ENCODE measurements at places on chromosomes 7 and 10. TPM values are rescaled to one million over a fixed set of nuclear protein-coding genes. Genes with fewer than 3 reads are reported as not detected.

GRCh38 chr10:10772411-10772810 lies 245.3 kb upstream of the CELF2 start:
- DNase-seq: no peak
- H3K4me3 ChIP-seq: no peak overlapping the region
- peaks cover 7% of the 10 kb centered on the region for H3K4me1 ChIP-seq
- no peaks in the 10 kb centered on the region for H3K36me3 ChIP-seq
- H3K27me3 ChIP-seq: no peaks in the 10 kb centered on the region
- H3K27ac ChIP-seq: no peak overlapping the region

GRCh38 chr7:12378389-12378788 lies 25.3 kb downstream of the VWDE start:
- H3K27ac ChIP-seq: no peak overlapping the region
- DNase-seq: no peak
- no peaks in the 10 kb centered on the region for H3K36me3 ChIP-seq
- no peak overlapping the region for H3K4me3 ChIP-seq

- no peak overlapping the region for H3K27ac ChIP-seq
- H3K4me1 ChIP-seq: no peaks in the 10 kb centered on the region
- no peaks in the 10 kb centered on the region for H3K36me3 ChIP-seq
- H3K4me3 ChIP-seq: no peak overlapping the region
- peak; percentile 42 for DNase-seq
- H3K27me3 ChIP-seq: no peaks in the 10 kb centered on the region
These were observed 1235.3 kb downstream of the GATA3 start for GRCh38 chr10:9289811-9290210.

DNA sequence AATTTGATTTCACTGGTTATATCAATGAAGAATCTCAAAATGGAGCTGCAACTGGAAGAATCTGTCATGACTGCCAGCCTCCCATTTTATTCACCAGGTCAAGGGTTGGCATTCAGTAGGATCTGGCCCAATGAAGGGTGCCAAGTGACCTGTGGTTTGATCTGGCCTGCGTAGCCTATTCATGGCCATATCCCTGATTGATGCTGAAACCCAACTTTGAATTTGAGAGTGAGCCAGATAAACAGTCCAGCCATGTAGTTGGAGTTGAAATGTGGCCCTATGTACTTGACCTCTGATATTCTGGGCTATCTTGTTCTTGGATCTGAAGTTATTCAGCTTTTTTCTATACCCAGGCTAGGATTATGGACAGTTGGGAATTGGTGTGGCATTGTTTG lies 1.5 kb downstream of the MKLN1 start:
- peaks cover 16% of the 10 kb centered on the region for H3K36me3 ChIP-seq
- peak overlapping the region; percentile 85 for H3K4me3 ChIP-seq
- no peaks in the 10 kb centered on the region for H3K27me3 ChIP-seq
- H3K27ac ChIP-seq: peak overlapping the region; percentile 99
- peaks cover 16% of the 10 kb centered on the region for H3K4me1 ChIP-seq

CTAGE8 gene
- 2.6 TPM for total RNA-seq

Data from MCF 10A (cell line).